ENCODE measurements at places on chromosomes 2 and 18. TPM values are rescaled to one million over a fixed set of nuclear protein-coding genes. Genes with fewer than 3 reads are reported as not detected.

RBKS gene
- total RNA-seq, result 4.4 TPM

CGREF1 gene
- total RNA-seq, result 8.1 TPM

ANKRD39 gene
- 10.0 TPM for total RNA-seq

UGT1A8 gene
- total RNA-seq, result not detected
